Amniotic stem cell (primary cell): ENCODE measurements at places on chromosomes 5 and 9.

GRCh38 chr5:57540823-57541222, 58.2 kb upstream of the ACTBL2 start:
- DNase-seq, result no peak

GRCh38 chr5:43581398-43581797, 21.6 kb upstream of the NNT start:
- no peak for DNase-seq

- no peak for DNase-seq
Measured at GRCh38 chr9:134820901-134821300, 59.7 kb upstream of the FCN2 start.

DNA sequence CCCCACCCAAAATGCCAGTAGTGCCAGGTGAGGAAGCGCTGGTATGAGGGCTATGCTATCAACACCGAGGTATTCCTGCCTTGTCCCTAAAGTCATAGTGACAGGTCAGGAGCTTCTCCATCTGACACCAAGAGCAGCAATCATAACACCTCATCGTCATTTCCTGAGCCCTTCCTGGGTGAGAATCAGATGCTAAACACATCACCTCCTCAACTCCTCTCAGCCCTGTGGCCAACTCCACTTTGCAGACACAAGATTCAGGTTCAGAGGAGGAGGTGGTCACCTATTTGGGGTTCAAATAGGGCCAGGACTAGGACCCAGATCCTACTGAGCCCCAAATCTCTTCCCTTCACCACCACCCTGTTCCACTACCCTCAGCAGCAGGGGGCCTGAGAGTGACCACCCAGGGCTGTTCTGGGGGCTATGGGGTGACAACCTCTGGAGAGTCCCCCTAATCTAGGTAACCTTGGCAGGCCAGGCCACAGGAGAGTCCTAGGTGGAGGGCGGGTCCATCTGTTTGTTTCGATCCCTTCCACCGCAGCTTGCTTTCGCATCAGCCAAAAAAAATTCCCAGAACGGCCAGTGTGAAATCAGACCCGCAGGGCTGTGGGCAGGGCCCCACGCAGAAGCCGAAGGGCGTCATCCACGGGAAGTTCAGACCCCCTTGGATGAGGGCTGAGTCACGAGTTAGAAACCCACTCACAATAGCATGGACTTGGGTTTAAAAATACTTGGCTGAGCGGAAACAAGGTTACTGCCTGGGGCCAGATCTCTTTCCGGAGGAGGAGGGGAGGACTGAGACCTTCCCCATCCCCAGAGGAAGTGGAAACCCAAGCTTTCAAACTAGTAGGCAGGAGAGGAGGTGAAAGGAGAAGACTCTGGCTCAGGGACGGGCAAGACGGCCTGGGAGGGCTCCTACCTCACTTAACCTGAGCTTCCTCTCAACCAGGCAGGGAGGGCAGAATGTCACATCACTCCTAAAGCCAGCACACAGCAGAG, 8.7 kb downstream of the STK10 start:
- DNase-seq, result no peak

DNA sequence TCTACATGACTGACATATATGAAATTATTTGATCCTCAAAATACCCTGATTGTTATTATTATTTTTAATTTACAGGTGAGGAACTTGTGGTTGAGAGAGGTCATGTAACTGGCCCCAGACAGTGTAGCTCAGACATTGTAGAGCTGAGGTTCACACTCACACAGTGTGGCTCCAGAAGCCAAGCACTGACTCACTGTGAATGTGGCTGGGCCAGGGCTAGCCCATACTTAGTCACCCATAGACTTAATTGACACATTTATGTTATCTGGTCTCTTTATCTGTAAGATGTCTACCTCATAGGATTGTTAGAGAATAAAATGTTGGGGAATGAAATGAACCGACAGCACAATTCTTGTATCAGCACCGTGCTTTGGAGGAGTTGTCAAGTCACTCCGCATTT, 24.9 kb upstream of the CCDC112 start:
- no peak for DNase-seq

GRCh38 chr5:144122641-144123040, 47.8 kb downstream of the YIPF5 start:
- no peak for DNase-seq

- DNase-seq, result no peak
Measured at GRCh38 chr5:218457-219291, 554 bp downstream of the SDHA start.

DNA sequence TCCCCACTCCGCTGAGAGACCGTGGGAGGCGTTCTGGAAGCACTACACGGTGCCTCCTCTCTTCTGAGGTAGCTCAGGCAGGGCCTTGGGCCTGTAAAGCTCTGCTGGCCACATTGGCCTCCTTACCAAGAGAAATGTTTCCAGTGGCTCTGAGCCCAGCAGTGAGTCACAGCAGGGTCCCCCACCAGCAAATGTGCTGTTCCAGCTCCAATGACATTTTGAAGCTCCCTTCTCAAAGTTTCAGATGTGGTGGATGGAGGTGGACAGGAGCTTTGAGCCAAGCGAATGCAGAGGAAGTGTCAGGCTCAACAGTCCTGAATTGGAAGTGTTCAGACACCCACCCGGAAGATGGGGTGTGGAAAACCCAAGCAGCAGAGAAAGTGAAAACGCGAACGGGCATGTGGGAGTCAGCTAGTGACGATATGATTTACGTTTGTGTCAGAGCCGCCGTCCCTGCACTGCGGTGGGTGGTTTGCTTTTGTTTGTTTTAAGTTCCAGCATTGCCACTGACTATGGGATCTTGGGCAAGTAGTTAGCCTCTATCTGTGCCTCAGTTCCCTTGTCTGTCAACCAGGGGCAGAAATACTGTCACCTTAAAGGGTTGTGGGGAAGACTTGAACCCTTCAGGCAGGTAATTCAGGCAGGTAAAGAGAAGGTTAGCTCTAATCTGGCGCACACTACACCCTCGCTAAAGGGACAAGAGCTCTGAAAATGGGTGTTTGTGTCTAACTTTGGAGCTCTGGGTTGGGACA, 38.2 kb downstream of the C5orf15 start:
- DNase-seq, result no peak

DNA sequence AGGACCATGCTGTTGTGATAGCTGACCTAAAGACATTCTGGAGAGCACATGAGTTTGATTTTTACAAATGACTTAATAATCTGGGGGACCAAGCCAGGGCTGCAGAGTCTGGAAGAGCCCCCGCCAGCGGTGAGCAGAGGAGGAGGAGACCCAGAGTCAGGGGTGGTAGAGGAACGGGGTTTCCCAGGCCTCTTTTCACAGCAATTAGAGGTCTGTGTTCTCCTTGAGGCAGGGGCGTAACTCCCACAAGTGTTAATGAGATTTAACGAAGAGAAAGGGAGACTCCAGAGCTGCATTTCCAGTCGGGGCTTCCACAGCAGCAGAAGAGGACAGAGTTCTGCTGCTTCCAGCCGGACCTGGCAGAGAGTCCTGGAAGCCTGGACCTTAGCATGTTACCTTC, 137.9 kb upstream of the SLC24A2 start:
- DNase-seq, result no peak
